ENCODE measurements at places on chromosomes 11 and 22. TPM values are rescaled to one million over a fixed set of nuclear protein-coding genes. Genes with fewer than 3 reads are reported as not detected.

Gene OSM
- total RNA-seq: 20.9 TPM

Gene FZD4
- 0.31 TPM for total RNA-seq

Gene OLFML1
- total RNA-seq: not detected

Gene CEP126
- total RNA-seq: 2.0 TPM

Gene TYR
- not detected for total RNA-seq

Gene MMP8
- not detected for total RNA-seq

Gene DAGLA
- 0.05 TPM for total RNA-seq

DNA sequence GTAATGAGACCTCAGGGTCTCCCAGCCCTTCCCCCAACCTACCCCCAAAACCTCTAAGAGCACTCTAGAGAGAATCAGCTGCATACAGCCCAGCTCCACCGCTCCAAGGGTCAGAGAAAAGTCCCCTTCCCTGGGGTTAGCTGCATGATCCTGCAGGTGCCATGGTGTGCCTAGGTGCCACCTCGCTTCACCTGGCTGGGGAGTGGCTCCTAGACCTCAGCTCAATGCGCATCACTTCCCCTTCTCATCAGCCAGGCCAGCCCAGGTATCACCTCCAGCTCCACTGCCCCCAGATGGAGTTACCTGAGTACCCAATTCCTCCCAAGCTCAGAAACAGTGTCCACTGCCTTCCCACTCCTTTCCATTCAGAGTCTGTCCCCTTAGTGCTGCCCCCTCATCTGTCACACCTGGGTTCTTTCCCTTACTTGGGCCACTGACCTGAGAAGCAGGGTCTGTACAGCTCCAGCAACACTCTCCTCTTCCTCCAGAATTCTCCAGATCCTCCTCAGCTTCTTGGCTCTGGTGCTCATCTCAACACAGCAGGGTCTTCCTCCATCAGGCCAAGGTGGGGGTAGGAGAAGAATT, 1.3 kb downstream of the STARD10 start:
- peak overlapping the region; percentile 81 for H3K27ac ChIP-seq
- no peaks in the 10 kb centered on the region for H3K36me3 ChIP-seq
- peak overlapping the region; percentile 79 for H3K4me3 ChIP-seq
- DNase-seq: no peak

- peaks cover 13% of the 10 kb centered on the region for H3K36me3 ChIP-seq
- H3K4me1 ChIP-seq: peaks cover 40% of the 10 kb centered on the region
- DNase-seq: no peak
- peak overlapping the region; percentile 76 for H3K27ac ChIP-seq
- no peaks in the 10 kb centered on the region for H3K27me3 ChIP-seq
Observed at GRCh38 chr11:66188580-66188979, 79.9 kb upstream of the RAB1B start.

DNA sequence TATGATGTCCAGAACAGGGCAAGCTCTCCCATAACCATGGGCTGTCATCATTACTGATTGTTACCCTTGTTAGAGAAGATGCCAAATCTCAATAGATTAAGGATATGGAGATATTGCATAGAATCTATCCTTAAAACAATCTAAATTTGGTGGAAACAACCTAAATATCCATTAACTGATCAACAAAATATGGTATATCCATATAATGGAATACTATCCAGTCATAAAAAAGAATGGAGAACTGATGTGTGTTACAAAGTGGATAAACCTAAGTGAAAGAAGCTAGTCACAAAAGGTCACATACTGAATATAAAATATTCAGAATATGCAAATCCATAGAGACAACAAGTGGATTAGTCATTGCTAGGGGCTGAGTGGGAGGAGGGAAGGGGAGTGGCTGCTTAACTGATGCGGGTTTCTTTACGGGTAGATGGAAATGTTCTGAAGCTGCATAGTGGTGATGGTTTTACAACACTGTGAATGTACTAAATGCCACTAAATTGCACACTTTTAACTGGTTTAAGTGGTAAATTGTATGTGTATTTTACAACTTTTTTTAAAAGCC, 36.1 kb upstream of the SMCO4 start:
- H3K36me3 ChIP-seq: no peaks in the 10 kb centered on the region
- H3K27ac ChIP-seq: no peak overlapping the region

GRCh38 chr11:110962921-110963320, 250.7 kb upstream of the ARHGAP20 start:
- H3K27me3 ChIP-seq: no peaks in the 10 kb centered on the region
- no peak for DNase-seq
- no peaks in the 10 kb centered on the region for H3K36me3 ChIP-seq
- no peak overlapping the region for H3K27ac ChIP-seq
- no peaks in the 10 kb centered on the region for H3K4me1 ChIP-seq
- no peak overlapping the region for H3K4me3 ChIP-seq

GRCh38 chr22:43510281-43511070, 98.7 kb downstream of the MPPED1 start:
- H3K27me3 ChIP-seq: no peaks in the 10 kb centered on the region
- DNase-seq: no peak
- H3K36me3 ChIP-seq: no peaks in the 10 kb centered on the region
- H3K4me3 ChIP-seq: no peak overlapping the region
- no peak overlapping the region for H3K27ac ChIP-seq

DNA sequence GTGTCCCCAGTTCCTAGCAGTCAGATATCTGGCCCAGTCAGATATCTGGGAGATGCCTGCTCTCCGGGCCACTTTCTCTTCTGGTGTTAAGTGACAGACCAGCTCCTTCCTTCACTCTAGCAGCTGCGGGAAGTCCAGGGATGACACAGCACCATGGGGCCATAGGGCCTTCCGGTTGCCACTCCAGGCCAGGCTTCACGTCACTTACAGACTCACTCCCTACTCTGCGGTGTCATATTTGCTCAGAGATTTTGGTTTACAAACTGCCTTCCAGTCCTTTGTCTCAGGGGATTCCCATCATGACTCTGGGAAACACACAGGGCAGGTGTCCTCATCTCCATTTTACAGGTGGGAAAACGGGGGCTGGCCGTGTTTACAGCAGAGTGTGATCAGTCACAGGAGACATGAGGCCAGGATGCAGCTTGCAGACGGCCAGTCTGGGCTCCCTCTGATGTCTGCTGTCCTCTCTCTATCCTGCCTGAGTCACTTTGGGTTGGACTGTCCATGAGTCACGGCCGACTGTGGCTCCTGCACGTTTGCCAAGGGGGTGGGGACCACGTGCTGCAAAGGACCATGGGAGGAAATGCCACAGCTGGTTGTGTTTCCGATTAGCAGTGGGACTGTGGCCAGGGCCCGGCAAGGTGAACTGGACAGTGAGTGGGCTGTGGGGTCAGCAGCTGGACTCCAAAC, 8.2 kb upstream of the TBC1D22A start:
- peak overlapping the region; percentile 59 for H3K27ac ChIP-seq
- peaks cover 36% of the 10 kb centered on the region for H3K4me1 ChIP-seq
- no peaks in the 10 kb centered on the region for H3K27me3 ChIP-seq
- DNase-seq: peak; percentile 36
- peaks cover 3% of the 10 kb centered on the region for H3K36me3 ChIP-seq
- peak overlapping the region; percentile 22 for H3K4me3 ChIP-seq

DNA sequence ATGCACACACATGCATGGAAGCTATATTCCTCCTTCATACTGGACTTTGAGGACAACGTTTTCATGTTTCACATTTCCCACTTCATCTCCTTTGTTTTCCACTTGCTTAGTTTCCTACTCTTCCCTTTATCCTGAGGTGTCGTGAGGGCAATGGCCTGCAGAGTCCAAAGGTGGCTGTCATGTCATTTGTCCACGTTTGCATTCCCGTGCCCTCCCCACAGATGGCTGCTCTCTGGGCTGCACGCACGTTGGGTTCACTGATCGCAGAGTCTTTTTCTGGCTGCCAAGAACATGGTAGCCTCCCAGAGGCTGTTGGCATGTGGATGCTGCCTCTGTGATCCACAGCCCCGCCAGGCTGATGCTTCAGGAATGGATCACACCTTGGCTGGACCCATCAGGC, 256.0 kb downstream of the ST3GAL4 start:
- H3K27me3 ChIP-seq: peaks cover 7% of the 10 kb centered on the region
- H3K36me3 ChIP-seq: no peaks in the 10 kb centered on the region
- no peak for DNase-seq
- no peak overlapping the region for H3K4me3 ChIP-seq
- no peak overlapping the region for H3K27ac ChIP-seq

DNA sequence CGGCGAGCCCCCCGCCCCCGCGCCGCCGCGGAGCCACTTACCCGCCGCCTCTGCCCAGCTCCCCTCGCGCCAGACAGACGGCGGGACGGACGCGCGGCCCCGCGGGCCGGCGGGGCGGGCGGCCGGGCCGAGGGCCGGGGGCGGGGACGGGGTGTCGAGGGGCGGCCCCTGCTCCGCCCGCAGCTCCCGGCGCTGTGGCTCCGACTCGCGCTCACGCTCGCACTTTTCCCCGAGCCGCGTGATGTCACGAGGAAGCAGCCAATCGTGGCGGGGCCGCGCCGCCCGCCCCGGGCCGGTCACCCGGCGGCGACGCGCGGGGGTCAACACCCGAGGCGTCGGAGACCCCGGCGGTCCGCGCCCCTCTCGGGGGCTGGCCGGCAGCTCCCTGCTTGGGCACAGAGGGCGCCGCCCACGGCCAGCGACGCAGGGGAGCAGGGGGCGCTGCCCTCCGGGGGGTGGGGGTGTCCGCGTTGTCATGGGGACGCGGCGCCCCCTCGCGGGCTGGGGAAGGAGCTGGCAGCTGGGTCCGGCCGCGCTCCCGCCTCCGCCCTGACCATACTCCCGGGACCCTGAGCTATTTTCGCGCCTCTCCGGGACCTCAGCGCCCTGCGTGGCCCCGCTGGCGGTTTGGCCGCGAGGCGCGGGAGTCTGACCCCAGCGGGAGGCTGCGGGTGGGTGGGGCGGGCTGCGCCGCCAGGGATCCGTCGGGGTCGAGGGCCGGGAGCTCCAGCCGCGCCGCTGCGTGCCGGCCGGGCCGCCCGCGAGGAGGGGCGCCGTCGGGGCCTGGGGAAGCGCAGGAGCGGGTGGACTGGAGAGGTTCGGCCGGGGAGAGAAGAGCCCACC, at the start of gene CHRM4:
Gene CHRM4 (minus strand): TSS at position 199 of the 843 bp plus-strand sequence. CDS start 5,219 bp downstream, outside the sequence.
- no peak within 1 kb of the TSS for H3K27ac ChIP-seq
- no peaks in the 10 kb centered on the region for H3K36me3 ChIP-seq
- peak; percentile 50 for DNase-seq
- H3K27me3 ChIP-seq: peaks cover 59% of the 10 kb centered on the region
- peak within 1 kb of the TSS; percentile 85 for H3K4me3 ChIP-seq

GRCh38 chr11:115623021-115623451, 118.8 kb upstream of the CADM1 start:
- H3K27me3 ChIP-seq: no peaks in the 10 kb centered on the region
- H3K27ac ChIP-seq: no peak overlapping the region
- H3K4me1 ChIP-seq: no peaks in the 10 kb centered on the region
- H3K36me3 ChIP-seq: no peaks in the 10 kb centered on the region

- H3K4me3 ChIP-seq: no peak overlapping the region
- DNase-seq: no peak
- peaks cover 7% of the 10 kb centered on the region for H3K27me3 ChIP-seq
- no peaks in the 10 kb centered on the region for H3K36me3 ChIP-seq
Observed at GRCh38 chr11:16015741-16016467, 340.4 kb downstream of the SOX6 start.

GRCh38 chr11:76742902-76743301, 40.3 kb upstream of the TSKU start:
- no peak for DNase-seq
- no peaks in the 10 kb centered on the region for H3K36me3 ChIP-seq
- no peak overlapping the region for H3K4me3 ChIP-seq
- no peaks in the 10 kb centered on the region for H3K4me1 ChIP-seq

GRCh38 chr22:22827187-22827939, 60.3 kb upstream of the IGLL5 start:
- no peaks in the 10 kb centered on the region for H3K27me3 ChIP-seq
- H3K4me3 ChIP-seq: no peak overlapping the region
- no peaks in the 10 kb centered on the region for H3K36me3 ChIP-seq
- DNase-seq: no peak

DNA sequence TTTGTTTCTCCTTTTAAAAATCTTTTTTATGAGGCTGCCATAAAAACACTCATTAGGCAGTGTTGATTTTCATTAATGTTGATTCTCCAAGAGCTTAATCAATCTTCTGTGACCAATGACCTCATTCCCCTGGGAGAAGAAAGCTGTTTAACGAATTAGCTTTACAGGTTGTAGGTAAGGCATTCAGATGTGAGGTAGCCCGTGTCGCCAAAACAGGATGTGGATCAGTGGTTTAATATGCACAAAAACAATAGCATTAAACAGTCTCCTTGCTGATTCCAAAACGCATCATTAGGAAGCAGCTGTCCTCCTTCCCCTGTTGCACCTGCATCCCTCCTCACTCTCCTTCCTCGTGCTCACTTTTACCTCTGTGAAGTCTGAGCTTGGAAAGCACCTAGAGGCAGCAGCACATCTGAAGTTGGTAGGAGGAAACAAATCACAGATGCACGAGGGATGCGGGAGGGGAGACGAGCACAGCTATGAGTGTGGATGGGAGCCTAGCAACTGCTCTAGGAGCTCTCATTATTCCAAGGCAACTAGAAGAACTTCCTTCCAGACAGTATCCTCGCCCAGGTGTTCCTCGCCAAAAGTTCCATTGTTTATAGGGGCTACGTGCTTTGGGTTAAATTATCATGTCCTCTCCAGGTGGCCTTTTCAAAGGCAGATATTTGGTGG, 179.4 kb upstream of the SNX19 start:
- no peaks in the 10 kb centered on the region for H3K27me3 ChIP-seq
- no peaks in the 10 kb centered on the region for H3K4me1 ChIP-seq
- H3K27ac ChIP-seq: no peak overlapping the region
- no peak overlapping the region for H3K4me3 ChIP-seq
- no peak for DNase-seq

DNA sequence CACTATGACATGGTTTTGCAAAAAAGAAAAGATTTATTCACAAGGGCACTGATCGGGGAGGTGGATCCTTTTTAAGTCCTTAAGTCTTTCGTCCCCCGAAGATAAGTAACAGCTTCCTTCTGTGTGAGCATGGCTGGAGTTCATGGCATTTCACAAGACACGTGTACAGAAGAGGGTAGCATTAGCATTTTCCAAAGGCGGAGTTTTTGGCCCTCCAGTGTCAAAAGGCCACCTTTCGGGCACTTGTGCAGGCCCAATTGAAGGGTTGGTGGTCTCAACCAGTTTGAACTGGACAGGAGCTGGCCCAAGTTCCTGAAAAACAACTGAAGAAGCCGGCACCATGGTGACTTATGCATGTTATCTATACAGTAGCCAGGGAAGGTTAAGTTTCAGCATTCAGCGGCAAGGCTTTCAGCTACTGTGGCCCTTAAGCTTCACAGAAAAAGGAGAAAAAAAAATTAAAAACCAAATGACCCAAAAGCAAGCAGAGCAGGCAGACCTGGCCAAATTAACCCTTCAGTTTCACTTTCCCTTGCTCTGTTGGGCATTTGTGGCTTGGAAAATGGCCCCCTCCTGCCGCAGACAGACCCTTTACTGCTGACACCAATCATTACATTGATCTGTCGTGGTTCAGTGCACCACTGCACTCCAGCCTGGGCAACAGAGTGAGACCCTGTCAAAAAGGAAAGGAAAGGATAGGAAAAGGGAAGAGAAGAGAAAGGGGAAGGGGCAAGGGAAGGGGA, 18.7 kb downstream of the ZNF74 start:
- no peak overlapping the region for H3K4me3 ChIP-seq
- H3K27ac ChIP-seq: no peak overlapping the region
- H3K4me1 ChIP-seq: no peaks in the 10 kb centered on the region
- DNase-seq: no peak
- no peaks in the 10 kb centered on the region for H3K27me3 ChIP-seq

All from activated T-cell treated with anti-CD3 and anti-CD28 coated beads, Interleukin-2, amount 50 U/mL, for 72 hours (primary cell).